Caudate nucleus (tissue), 63 donors: ENCODE measurements at places on chromosomes 2 and 18.

DNA sequence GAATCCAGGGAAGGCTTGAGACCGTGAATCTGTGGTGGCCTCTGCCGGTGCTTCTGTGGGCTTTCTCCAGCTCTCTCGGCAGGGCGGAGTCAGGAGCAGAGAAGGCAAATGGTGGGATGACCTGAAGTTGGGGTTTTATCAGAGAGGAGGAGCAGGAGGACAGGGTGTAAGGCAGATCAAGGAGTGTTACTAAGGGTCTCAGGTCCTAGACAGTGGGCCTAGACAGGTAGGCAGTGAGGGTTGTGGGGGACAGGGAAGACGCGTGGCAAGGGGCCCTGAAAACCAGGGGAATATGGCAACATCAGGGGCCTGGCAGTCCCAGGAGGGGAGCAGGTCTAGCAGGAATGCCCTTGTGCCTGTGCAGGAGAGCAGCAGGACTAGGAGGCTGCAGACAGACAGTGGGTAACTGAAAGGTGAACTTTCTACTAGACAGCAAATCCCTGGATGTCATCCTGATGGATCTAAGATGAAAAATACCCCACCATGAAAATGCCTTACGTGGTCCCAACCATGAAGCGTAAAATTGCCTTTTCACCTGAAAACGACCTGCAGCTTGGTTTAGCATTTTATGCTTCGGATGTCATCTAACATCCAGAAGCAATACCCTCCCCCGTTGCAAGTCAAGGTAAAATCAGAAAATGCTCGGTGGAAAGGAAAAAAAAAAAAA is 42.1 kb downstream of the SRSF7 start:
- DNase-seq = no peak

GRCh38 chr2:3563521-3563976 is 5.4 kb upstream of the RNASEH1 start:
- no peak for DNase-seq

- DNase-seq = no peak
Observed at GRCh38 chr2:32918774-32919173, 28.0 kb upstream of the LTBP1 start.

DNA sequence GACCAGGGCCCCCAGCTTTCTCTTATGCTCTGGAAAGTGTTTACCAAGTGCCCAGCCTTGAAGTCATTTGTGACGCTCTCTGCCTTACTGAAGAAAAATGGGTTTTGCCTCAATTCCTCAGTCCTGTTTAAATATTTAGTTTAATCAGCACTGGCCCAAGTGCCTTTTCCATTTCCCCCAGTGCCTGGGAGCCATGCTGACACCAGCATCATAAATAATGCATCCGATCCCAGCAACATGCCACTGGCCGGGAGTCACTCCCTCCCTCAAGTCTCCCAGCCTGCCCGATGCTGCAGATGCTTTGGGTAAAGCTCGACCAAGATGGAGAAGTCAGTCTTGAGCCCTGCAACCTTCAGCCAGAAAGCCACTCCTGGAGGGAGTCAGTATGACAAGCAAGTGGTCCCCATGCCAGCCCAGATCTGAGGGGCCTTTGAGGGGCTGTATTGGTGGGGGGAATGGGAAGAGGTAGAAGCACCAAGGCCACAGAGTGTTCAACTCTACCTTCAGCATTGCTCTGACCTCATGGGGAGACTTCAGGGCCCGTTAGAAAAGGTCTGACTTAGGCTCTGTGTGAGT is 12.0 kb upstream of the MTA3 start:
- no peak for DNase-seq

- no peak for DNase-seq
Observed at GRCh38 chr2:196985511-196986183, 59.1 kb upstream of the PGAP1 start.

DNA sequence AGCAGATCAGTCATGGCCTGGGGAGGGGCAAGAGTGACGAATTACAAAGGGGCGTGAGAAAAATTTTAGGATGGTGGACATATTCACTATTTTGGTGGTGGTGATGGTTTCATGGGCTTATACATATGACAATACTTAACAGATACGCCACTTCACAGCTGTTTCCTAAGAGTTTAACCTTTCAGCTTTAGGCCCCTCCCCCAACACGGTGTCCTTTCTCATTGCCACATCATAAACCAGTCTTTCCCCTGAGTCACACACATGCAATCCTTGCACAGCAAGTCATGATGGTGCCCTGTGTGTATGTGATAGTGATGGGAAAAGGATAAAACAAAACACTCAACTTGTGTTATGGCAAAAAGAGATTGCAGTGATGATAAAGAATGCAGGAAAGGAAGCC is 47.6 kb upstream of the IL1R1 start:
- no peak for DNase-seq

DNA sequence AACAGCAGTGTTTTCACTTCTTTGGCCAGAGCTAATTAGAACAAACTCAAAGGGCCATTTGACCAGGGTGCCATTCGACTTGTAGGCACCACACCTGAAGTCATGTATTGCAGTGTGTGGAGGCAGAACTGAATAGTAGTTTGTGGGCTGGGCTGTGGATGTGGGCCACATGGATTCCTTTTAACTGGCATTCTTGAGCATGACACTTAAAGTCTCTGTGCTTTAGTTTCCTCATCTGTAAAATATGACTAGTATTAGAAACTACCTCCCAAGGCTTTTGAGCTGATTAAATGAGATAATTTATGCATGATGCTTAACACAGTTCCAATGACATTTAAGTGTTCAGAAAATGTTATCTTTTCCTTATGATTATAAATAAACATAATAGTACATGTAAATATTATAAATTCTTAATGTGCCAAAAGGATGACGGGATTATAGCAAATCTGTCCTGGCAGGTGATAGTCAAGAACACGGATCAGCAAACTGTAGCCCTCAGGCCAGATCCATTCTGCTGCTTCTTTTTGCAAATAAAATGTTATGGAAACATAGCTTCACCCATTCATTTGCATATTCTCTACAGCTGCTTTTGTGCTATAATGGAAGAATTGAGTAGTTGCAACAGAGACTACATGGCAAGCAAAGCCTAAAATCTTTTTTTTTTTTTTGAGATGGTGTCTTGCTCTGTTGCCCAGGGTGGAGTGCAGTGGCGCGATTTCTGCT is 36.3 kb upstream of the CCDC68 start:
- DNase-seq = no peak

DNA sequence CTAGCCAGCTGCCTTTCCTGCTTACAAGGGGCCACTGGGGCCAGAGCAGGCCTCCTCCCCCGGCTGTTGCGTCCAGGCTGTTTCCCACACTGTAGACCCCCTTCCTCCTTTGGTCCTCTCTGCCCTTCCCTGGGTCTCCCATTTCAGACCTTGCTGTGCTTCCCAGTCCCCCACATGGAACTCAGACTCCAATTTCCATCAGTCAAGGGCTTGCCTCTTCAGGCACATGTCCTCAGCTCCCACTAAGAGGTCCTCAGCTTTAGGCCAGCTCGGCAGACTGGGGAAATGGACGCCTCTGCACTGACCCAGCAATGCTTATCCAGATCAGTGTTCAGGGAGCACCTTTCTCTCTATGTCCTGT is 98.0 kb upstream of the BZW1 start:
- DNase-seq = no peak

- DNase-seq = no peak
Observed at GRCh38 chr2:238874330-238875050, 26.6 kb downstream of the TWIST2 start.

DNA sequence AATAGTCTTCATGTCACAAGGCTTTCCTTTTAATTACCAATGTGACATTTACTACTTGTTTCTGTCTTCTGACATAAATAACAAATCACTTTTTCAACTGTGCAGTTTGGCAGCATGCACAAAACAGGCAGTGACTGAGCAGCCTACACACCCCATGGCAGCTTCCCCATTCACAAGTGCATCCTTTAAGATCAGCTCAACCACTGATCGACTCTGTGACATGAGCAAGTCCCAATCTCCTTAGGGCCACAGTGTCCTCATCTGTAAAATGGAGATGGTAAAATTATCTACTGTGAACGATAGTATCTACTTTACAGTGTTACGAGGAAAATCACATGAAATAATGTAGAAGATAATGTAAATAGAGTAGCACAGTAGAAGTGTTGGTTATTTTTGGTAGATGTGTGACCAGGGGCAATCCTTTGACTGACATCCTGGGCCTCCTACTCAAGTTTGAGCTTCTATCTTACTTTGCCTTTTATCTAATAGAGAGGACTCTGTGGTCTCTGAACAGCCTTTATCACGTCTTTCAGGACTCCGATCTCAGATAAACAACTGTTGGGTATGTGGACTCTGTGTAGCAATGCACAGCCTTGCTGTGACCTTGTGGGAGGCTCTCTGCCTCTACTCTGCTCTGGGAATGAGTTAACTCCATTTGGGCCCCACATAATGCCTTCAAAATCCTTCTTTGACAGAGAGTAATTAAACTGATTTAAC is 120.6 kb downstream of the PIGN start:
- no peak for DNase-seq

DNA sequence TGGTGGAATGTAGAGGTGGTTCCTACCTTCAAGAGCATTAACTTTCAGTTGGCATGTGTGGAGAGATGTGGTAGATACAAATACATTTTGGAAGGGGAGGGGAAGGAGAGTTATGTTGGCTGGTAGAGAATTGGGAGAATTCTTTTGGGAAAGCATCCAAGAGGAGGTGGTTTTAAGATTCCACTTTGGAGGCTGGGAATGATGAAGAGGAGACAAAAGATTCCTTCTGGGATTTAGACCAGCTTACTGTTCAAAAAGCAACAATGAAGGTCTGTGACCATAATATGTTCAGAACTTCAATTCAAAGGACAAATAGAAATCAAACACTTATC is 120.8 kb upstream of the FOSL2 start:
- DNase-seq = no peak

DNA sequence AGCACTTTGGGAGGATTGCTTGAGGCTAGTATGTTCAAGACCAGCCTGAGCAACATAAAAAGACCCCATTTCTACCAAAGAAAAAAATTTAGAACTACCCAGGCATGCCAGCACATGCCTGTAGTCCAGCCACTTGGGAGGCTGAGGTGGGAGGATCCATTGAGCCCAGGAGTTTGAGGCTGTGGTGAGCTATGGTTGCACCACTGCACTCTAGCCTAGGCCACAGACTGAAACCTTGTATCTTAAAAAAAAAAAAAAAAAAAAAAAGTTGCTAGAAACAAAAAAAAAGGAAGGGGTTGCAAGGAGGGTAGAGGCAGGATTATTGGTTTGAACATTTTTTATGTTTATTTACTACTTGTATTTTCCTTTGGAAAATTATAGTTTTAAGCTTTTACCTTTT is 4.8 kb downstream of the SEC11C start:
- DNase-seq = no peak

DNA sequence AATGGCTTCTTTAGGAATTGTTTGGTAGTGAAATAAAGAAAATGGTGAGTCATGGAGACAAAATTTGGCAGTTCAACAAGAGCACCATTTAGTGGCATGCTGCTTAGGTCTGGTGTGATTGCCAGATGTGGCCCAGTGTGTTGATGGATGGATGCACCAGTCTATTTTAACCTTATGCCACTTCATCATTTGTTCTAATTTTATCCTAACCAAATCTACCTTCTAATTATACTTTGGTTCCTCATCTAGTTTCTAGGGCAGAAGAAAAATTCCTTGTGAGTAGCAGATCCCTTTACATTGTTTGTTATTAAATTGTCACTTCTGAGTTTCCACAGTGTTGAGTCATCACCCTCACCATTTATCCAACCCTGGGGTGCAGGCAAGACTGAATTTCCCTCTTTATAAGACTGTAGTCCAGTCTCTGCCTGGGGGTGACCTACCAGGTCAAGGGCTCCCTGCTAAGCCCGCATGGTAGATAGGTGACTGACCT is 32.5 kb downstream of the NABP1 start:
- no peak for DNase-seq

- DNase-seq = no peak
Observed at GRCh38 chr18:44497757-44498490, 182.8 kb upstream of the SETBP1 start.

GRCh38 chr18:37252854-37253393 is 312.7 kb downstream of the CELF4 start:
- DNase-seq = no peak

- DNase-seq = no peak
Observed at GRCh38 chr2:64420677-64421076, 33.3 kb upstream of the LGALSL start.

GRCh38 chr18:448116-448790 is 52.2 kb downstream of the COLEC12 start:
- DNase-seq = no peak

- no peak for DNase-seq
Observed at GRCh38 chr2:166436189-166436588, 57.9 kb downstream of the SCN7A start.

GRCh38 chr2:128495996-128496547 is 177.4 kb upstream of the HS6ST1 start:
- DNase-seq = no peak

DNA sequence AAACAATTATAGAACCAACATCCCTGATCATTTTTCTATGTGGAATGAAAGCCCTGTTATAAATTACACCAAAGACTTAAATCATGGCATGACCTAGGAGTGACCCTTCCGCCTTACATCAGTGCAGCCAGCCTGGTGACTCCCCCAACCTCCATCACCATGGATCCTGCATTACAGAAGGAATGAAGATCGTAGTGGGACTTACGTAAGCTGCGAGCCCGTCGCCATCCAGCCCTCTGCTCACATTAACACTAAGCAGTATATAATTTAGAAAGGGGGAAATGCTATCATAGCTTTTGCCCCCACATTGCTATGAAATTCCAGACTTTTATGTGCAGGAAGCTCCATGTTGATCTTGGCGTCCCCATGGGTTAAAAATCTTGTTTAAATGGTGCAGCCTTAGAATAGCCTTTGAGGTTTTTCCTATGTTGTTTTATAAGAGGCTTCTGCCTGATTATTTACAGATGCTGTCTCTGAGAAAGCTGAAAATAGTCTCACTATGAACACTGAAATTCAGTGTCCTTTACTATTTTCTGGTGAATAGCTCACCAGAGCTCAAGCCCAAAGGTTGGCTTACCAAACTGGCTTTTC is 76.3 kb downstream of the COLEC12 start:
- DNase-seq = no peak

DNA sequence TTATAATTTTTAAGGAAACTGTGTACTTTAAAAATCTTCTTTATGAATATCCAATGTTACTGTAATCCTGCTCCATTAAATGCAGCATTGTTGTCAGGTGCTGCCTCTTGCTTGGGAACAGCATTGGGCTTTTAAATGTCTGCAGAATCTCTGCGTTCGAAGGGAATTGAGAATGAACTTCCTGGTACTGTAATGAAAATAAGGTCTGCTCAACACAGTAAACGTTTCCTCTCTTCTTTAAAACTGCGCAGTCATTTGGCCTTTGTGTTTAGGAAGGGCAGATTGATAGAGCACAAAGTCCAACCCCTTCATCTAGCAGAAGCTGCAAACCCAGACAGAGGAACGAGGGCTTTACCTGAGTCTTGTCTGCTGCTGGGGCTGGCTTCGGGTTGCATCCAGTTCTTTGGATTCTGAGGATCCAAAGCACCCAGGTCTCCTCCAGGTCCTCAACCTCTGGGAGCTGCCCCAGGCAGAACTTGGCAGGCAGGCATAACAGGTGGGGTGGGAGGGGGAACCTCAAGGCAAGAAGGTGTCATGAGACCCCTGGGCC is 104.5 kb downstream of the UGGT1 start:
- DNase-seq = no peak

GRCh38 chr2:94923196-94923595 is 52.0 kb downstream of the TEKT4 start:
- no peak for DNase-seq
